ENCODE measurements at places on chromosomes 5 and 9.

- DNase-seq, result no peak
Measured at GRCh38 chr9:101791533-101791932, 53.1 kb upstream of the GRIN3A start.

DNA sequence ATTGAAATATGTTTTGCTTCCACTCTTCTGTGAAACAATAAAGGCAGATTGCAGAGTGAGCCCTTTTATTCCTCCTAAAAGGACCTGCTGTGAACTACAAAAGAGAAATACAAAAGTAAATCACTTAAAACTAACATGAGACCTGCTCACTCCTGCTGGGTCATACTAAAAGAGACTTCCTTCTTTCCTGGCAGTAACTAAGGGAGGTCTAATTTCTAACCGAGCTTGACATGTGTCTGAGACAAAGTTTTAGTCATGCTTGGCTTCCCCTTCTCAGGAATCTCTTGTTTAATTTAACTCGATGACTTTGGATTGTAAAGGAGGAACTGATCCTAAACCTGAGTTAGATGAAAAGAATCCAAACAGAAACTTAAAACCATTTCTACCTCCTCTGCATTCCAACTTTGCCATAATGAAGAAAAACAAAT is 86.4 kb upstream of the CDH6 start:
- no peak for DNase-seq

GRCh38 chr9:124593200-124593599 is 86.0 kb upstream of the NR5A1 start:
- DNase-seq, result no peak

DNA sequence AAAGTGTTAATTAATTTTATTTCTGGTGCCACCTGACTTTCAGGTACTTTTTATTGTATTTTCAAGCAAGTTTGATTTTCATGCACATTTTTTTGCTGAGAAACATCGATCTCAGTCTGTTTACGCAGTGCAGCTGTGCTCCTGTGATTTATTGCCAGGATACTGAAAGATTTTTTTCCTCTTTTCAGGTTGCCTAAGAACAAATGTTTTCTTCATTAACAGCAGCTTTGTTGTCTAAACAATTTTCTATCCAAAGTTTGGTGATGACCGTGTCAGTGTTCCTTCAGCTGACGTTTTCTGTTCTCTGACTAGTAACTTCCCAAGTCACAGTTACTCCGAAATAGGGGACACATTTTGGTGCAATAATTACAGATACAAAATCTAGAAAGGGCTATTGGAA is 78.1 kb downstream of the VCAN start:
- no peak for DNase-seq

DNA sequence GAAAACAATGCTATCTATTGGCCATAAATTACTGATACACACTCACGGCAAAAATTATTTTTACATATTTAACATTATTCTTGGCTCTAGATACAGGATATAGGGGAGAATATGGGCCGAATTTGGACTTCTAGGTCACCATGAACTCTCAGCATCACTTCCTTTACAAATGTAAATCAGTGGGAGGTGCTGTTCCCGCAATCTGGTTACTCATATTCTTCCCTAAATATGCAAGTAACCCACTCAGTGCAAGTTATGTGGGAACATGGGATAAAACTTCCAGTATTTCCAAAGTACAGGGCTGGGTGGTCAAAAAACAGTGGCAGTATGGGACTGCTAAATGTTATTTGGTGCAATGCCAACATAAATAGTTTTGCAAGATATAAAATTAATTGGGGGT is 145.6 kb downstream of the PPP2R2B start:
- no peak for DNase-seq
